ENCODE measurements at places on chromosomes 5 and 9.
A peak's percentile ranks its signal among the peaks of the same experiment; 100 is the strongest.

DNA sequence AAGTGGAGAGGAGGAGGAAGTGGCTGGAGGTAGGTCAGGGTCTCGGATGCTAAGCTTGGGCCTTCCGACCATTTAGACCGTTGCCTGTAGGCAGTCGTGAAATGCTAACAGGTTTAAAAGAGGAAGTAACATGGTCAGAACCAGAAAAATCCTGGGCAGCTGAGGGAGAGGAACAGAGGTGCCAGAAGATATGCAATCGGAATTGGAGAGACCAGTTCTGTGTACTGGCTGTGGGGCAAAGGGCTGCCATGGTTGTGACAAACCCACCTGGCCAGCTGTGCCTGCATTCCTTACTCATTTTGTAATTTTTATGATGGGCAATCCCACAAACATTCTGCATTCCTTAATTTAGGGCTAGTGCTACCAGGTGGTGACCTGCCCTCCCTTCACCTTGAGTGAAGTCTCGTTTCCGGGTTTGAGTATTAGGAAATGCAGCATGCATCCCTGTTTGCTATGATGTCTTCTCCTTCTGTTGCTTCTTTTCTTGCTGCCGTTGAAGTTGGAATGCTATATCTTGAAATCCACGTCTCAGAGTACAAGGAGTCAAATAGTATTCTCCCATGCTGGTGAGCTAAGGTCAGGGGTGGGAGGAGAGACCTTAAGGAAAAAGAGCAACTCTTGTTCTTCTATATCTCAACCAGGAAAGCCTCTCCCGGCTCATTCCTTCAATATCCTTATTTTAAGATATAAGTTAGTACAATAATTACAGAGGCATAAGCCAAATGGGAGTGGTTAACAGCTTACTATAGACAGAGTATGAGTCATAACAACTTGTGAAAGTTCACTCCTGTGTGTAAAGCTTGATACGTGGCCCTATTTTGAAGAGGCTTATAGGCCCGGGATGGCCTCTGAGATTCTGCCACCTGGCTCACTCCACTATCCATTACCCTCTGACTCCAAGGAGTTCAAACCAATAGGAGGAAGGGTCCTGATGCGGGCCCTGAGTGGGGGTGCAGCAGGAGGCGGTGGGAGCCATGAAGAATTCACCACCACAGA, 37.0 kb downstream of the B4GALT1 start:
- no peak for DNase-seq

GRCh38 chr5:133916914-133917313, 51.5 kb downstream of the C5orf15 start:
- no peak for DNase-seq

- no peak for DNase-seq
Observed at GRCh38 chr5:107919969-107920368, 249.2 kb upstream of the EFNA5 start.

- no peak for DNase-seq
Observed at GRCh38 chr5:135997673-135998335, 31.0 kb upstream of the TGFBI start.

DNA sequence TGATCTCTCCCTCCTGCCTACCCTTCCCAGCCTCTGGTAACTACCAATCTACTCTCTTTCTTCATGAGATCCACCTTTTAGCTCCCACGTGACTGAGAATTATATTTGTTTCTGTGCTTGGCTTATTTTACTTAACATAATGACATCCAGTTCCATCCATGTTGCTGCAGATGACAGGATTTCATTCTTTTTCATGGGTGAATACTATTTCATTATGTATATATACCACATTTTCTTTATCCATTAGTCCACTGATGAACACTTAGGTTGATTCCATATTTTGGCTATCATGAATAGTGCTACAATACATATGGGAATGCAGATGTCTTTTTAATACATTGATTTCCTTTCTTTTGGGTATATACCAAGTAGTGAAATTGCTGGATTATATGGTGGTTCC, 35.5 kb upstream of the ZNF366 start:
- DNase-seq = no peak

DNA sequence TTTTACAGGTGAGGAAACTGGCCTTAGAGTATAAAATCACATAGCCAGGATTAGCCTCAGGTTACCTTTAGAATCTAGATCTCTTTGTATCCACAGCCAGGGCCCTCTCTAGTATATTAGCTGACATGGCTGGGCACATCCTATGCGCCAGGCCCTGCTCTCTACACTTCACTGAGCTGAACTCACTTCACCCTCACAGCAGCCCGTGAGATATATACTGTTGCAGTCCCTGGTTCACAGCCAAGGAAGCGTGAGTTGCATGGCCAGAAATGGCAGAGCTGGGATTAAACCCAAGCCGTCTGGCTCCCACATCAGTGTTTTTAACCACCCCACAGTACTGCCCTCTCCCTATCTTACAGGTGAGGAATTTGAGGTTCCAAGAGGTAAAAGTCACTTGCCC, 58.4 kb downstream of the DAB2IP start:
- no peak for DNase-seq

GRCh38 chr9:21322911-21323461, 12.2 kb downstream of the KLHL9 start:
- no peak for DNase-seq

DNA sequence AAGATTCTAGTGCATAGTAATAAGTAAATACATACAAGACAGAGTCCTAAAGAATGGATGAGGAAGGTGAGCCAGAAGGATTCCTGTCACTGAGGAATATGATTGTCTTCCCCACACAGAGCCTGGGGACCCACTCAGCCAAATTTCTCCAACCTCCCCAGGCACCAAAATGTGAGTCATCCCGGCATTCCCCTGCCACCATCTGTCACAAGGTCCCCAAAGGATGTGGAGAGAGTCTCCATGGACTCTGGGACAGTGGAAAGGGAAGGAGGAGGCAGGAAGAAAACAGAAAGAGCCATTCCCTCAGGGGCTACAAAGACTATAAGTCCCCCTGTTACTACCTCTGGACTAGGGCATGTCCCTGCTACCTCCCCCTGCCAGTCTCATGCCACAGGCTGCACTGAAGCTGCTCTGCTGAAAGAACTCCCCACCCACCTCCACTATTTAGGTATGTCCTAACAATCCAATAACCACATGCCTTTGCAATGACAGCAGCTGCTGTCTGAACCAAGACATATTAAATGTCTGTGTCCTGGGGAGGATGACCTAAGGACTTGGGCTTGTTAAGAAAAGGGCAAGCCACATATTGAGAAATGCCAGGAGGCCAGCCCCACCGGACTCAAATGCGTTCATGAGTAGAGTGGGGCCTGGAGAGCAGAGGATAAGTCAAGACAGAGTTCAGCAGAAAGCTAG, 10.7 kb upstream of the OR5C1 start:
- DNase-seq = no peak

DNA sequence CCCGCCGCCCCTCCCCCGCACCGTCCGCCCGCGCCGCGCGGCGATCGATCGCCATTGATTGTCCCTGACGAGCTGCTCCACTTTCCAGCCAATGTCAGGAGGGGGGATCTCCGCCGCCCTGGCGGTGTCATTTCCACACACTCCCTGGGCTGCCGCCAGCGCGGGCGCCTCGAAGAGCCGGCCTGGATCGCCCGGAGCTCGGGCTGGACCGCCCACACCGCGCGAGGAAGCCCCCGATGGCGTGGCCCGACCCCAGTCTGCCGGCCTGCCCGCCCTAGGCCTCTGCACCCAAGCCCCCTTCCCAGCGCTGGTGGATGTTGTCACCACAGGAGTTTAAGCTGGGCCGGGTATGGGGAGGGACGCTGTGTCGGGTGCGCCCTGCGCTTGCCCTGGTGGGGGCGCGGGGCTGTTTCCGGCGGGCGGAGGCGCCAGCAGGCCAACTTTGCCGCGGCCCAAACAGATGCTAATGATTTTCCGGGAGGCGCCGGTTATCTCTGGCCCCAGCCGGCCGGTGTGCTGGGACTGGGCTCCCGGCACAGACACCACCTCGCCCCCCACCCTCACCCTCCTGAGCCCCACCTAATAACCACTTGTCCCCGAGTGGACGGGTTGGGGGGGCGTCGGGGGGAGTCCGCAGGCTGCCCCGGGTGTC, 10.6 kb upstream of the CXXC5 start:
- DNase-seq = no peak

DNA sequence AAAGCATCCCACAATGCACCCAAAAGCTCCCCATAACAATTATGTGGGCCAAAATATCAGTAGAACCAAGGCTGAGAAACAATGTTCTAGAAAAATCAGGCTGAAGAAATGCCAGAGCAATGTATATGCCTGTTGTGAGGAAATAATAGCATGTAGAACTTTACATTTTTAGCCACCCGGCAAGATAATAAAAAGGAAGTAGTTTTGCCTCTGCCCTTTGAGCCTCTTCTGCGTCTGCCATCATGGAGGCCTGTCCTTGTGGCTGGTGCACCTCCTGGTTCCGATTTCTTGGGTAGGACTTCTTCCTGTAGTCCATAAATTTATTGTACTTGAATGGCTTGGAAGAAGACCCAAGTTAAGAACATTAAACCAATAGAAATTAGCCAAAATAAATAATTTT, 38.9 kb upstream of the TNFAIP8 start:
- no peak for DNase-seq

DNA sequence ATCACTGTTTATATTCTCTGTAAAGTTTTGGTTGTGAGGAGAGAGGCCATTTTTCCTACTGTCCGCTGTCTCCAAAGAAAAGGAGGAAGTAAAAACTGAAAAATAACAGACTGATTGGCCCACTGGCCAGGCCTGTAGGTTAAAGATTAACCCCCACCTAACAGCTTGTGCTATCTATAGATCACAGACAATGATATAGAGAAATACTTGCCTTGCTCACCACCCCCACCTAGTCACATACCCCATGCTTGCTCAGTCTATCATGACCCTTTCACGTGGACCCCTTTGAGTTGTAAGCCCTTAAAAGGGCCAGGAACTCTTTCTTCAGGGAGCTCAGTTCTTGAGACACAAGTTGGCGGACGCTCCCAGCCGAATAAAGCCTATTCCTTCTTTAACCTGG, 357.4 kb downstream of the PRDM9 start:
- DNase-seq = no peak

- no peak for DNase-seq
Observed at GRCh38 chr9:128611600-128612394, 44.9 kb downstream of the DYNC2I2 start.

DNA sequence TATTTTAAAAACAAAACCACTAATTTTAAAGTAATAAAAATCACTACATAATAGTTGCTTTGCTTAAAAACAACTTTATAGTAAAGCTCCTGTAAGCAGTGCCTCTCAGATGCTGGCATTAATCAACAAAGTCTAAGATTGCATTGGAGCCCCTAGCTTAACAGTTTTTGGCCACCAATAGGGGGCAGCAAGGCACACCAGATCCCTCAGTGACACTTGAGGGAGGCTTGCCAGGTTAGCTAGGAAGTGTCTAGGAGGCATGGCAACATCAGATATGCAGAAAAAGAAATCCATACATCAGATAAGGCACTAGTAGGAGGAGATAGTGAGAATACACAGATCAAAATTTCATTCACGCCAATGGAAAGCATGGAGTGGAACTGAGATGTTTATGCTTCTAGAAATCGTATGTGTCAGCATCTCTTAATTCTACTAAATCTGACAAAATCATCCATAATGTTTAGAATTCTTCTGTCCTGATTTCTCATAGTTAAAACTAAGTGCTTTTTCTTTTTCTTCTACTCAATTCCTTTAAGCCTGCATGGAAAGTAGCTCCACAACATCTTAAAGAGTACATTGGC, 73.6 kb upstream of the PAM start:
- DNase-seq = peak; percentile 52

GRCh38 chr5:159817262-159818029, 98.8 kb upstream of the ADRA1B start:
- no peak for DNase-seq

GRCh38 chr5:165296401-165297130, 1791.1 kb downstream of the MAT2B start:
- no peak for DNase-seq

- no peak for DNase-seq
Observed at GRCh38 chr9:136703276-136703860, 9.0 kb upstream of the DIPK1B start.

DNA sequence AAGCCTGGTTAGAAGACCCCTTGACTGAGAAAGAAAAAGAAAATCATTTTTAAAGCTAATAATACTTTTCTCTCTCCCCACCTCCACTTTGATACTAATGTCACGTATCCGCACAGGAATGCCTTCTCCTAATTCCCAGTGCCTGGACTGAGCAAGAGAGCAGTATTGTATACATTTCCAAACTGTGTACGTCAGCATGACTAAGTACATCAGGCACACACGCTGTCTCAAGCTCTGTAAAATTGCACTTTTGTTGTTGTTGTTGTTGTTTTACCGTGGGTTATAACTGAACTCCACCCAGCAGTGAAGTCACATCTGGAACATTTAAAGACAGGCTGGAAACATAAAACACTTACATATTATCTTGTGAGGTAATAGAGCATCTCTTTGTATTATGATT, 407.6 kb downstream of the DNAH5 start:
- DNase-seq = no peak

DNA sequence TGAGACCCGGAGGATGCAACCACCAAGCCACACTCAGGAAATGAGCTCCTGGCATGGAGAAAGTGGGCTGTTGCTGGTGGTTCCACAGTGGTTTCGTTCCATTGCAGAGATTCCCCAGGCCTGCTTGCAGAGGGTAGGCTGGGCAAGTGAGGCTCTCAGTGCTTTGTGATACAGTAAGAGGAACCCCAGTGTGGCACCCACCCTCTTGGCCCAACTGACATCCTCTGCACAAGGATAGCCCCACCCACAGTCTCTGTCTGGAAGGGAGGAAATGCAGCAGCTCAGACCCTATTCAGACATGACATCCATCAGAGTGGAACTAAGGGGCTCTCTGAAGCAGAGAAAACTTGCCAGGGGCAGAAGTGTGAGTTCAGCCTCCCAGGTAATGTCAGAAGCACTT, 69.6 kb upstream of the FSTL4 start:
- no peak for DNase-seq

- DNase-seq = no peak
Observed at GRCh38 chr5:11903614-11904264, 507 bp downstream of the CTNND2 start.

DNA sequence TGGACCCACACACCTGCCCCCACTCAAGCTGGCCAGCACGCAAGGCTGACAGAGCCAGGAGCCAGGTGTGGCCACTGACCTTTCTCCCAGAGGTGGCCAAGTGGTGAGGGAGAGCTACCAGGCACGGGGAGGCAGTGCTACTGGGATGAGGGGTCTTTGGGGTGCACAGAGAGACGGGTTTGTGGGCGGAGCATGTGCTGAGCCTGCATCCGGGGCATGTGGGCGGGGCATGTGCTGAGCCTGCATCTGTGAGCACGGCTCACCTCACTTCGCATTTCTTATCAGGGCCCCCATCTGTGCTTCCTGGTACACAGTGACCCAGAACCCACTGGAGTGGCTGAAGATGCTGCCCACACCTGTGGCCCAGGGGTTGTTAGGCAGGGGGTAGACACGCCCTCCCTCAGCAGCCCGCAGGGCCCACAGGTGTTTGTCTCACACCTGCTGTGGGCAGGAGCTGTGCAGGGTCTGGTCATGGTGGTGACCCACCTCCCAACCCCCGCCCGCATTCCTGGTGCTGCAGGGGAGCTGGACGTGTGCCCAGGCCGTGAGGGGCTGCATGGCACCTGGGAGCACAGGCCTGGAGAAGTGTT, 21.5 kb downstream of the CCDC187 start:
- no peak for DNase-seq
